Dorsolateral prefrontal cortex (tissue), 122 donors: ENCODE measurements at places on chromosomes 6 and 20.
A peak's percentile ranks its signal among the peaks of the same experiment; 100 is the strongest.

GRCh38 chr6:16688436-16688835, 72.8 kb downstream of the ATXN1 start:
- DNase-seq: no peak

- DNase-seq: no peak
These were observed 38.9 kb upstream of the SNAP25 start for GRCh38 chr20:10179574-10180298.

GRCh38 chr6:111566222-111566734, 39.4 kb downstream of the TRAF3IP2 start:
- DNase-seq: no peak

DNA sequence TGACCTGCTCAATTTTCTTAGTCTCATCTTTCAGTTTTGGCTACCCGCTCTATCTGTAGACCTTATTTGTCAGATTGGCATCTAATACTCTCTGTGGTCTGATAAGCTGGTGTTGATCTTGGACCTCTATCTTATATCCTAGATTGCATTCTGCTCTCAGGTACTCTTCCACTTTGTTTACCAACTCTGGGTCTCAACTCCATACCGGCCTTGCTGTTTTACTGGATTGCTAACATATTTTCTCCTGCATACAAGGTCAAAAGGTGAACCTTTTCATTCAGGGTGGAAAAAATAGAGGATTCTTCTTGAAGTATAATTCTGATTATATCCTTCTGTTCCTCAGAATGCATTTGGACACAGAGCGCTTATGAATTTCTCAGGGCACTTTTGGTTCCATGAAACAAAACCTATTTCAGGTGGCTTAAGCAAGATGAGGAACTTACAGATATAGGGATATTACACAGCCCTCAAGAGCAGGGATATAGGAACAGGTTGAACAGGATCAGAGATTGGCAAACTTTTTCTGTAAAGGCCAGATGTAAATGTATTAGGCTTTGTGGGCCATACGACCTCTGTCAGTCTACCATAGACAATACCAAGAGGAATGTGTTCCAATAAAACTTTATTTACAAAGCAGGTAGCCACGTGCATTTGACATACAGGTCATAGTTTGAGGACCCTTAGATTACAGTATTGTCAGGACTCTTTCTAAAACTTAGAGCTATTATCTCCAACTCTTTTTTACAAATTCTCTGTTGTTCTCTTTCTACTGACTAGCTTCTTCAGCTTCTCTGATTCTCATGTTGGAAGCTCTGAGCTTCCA, 2.5 kb upstream of the SH3BGRL2 start:
- DNase-seq: no peak

- no peak for DNase-seq
These were observed 42.8 kb upstream of the LY86 start for GRCh38 chr6:6545616-6546317.

DNA sequence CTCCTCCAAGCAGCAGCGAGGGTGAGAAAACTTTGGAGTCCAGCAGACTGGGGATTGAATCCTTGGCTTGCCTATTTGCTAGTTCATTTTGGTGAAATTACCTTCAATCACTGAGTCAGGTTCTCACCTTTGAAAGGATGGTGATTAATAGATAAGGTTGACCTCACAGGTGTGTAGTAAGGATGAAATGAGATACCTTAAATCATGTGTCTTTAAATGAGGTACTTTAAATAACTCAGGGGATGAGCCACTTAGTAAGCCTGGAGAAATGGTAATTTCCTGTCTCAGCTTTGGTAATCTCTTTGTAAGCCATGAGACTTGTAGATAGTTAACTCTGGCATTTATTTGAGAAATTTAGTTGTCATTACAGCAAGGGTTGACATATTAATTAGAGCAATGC, 70.2 kb downstream of the TULP4 start:
- no peak for DNase-seq

GRCh38 chr6:106347219-106347618, 13.3 kb upstream of the CRYBG1 start:
- no peak for DNase-seq

DNA sequence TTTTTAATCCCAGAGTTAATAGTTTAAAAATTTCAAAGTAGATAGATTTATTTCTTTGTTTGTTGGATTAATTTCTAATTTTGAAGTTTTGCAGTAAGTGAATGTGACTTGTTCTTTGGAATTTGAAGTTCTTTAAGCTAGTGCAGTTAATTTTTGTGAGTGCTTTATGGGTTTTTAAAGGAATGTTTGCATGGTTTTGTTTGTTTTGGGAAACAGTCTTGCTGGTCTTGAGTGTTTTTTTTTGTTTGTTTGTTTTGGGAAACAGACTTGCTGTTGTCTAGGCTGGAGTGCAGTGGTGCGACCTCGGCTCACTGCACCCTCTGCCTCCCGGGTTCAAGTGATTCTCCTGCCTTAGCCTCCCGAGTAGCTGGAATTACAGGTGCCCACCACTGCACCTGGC, 9.5 kb downstream of the PANK2 start:
- no peak for DNase-seq

DNA sequence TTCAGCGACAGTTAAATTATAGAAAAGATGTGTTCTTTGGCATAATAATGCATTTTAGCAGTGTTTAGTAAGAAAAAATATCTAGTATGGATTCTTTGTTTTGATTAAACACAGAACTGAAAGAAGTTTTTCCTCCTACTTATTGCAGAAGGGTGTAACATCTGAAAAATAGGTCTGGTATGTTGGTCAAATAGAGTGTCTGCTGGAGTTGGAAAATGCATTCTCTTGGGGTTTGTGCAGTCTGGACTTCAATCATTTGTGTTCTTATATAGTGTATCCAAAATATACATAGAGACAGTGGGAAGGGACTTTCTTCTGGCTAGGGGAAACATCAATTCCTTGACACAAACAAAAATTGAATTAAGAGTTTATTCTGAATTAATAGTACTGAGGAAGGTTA, 132.4 kb upstream of the MAN1A1 start:
- no peak for DNase-seq

DNA sequence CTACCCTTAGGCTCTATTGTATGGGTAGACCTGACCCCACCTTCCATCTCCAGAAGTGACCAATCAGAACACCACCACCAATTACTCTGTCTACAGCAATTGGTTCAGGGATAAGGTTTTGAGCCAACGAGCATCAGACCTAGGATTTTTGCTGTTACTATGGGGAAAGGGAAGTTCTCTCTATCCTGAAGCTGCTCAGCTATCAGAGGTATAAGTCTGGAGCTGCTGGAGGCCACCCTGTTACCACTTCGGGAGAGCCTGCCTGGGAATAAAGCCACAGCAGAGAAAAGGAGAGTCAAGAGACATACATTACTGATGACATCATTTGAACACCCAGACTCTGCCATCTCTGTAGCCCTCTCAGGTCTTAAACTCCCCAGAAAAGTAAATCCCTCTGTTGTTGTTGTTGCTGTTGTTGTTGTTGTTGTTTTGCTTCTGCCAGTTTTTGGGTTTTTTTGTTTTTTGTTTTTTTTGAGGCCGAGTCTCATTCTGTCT, 94.5 kb downstream of the PREX1 start:
- no peak for DNase-seq

GRCh38 chr6:138480279-138480949, 18.9 kb downstream of the NHSL1 start:
- no peak for DNase-seq

GRCh38 chr6:39056681-39057080, 8.1 kb downstream of the GLP1R start:
- DNase-seq: no peak

- no peak for DNase-seq
These were observed 60.2 kb downstream of the NCOA3 start for GRCh38 chr20:47561603-47562583.

DNA sequence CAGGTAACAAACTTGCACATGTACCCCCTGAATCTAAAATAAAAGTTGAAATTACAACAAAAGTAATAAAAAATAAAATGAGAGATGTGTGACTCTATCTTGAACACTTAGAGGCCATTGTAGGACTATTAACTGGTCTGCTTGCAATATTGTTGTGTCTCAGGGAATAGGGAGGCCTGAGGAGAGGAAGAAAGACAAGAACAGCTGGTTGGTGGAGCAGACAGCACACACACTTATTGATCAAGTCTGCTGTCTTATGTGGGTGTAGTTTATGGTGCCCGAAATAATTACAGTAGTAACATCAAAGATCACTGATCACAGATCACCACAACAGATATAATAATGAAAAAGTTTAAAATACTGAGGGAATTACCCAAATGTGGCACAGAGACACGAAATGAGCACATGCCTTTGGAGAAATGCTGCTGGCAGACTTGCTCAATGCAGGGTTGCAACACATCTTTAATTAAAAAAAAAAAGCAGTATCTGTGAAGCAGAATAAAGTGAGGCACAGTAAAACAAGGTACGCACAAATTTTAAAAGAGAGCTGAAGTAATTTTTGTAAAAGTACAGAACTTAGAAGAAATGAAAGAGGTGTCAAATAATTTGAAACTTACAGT, 110.1 kb upstream of the HDAC2 start:
- DNase-seq: no peak

DNA sequence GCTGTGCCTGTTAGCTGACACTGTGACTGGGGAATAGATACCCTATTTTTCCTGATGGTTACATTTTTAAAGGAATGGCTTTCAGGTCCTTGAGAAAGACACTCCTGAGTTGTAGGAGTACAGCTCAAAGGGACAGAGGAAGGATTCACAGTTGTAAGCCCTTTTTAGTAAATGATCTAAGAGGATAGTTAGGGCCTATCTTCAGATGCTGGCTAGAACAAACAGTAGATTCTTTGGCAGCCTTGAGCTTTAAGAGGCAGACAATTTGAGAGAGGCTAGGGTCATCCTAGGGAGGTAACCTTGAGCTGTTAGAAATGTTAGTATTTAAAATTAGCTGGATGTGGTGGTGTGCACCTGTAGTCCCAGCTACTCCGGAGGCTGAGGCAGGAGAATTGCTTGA, 111.5 kb downstream of the ZFAND3 start:
- DNase-seq: no peak

- no peak for DNase-seq
These were observed 17.6 kb downstream of the SIRPD start for GRCh38 chr20:1539816-1540419.

GRCh38 chr6:26568601-26569432, 27.9 kb upstream of the ABT1 start:
- DNase-seq: peak; percentile 89

- no peak for DNase-seq
These were observed 26.3 kb upstream of the APMAP start for GRCh38 chr20:25018841-25019240.

GRCh38 chr6:73515204-73515655, 5.6 kb downstream of the EEF1A1 start:
- DNase-seq: no peak

DNA sequence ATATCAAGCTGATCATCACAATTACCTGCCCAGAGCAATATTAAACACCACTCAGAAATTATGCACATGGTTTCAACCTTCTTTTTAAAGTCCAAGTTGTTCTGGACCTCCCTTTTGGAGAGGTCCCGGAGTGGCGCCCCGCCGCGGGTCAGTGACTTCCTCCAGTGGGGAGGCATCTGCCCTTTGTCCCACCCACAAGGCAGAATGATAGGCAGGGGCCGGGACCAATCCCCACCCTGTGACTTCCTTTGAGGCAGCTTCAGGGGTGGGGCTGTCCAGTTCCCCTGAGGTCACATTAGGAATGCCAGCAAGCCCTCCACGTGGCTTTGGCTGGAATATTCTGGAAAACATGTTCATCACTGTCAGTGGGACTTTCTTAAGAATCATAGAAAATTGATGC, 207.0 kb downstream of the ANKRD60 start:
- DNase-seq: no peak

- no peak for DNase-seq
These were observed 12.9 kb downstream of the FAM50B start for GRCh38 chr6:3862038-3862437.

DNA sequence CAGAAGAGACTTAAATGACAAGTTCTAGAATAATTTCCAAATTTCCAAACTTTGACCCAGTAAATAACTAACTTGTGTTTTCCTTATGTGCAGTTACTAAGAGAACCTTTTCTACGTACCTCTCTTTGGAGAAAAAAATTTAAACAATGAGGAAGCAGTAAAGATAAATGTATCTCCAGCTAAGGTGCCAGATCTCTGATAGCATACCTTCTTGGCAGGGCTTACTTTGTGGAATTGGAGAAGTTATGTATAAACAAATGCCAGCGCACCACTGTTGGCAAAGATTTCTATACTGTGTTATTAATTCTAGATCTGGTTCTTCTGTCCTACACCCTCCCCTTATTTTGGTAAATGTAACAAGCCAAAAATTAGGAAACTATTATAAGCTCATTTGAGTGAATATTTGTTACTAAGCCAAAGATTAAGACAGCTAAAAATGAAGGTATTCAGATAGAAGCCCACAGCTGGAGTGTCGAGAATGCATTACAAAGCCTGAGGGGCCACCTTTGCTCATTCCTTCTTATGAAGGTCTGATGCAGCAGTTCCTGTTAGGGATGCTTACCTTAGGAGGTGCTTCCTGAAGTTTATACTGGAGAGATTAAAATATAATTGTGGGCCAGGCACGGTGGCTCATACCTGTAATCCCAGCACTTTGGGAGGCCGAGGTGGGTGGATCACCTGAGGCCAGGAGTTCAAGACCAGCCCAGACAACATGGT, 373.1 kb upstream of the SOX4 start:
- DNase-seq: no peak

DNA sequence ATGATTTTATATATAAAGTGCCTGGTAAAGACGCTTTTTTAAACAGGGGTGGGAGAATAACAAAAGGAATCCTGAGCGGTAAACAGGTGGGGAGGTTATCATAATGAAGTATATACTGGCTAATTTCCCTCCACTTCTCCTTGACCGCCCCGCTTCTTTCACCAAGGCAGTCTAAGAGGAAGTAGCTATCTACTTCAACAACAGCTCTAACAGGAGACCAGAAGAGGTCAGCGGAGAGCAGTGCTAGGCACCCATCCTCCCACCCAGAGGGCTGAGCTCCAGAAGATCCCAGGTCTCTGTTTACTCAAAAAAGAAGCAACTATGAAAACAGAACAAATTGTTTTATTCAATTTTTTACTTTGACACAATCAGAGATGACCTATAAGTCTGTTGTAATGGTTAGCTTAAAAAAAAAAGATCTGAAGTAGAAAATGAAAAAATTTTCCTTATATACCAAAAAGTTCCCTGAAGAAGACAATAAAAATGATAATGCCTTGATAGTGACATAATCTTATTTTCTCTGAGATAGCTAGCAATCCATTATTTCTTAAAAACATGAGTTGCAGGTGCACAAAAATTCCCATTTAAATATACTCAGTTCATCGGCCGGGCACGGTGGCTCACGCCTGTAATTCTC, 141.1 kb downstream of the PDSS2 start:
- DNase-seq: no peak

DNA sequence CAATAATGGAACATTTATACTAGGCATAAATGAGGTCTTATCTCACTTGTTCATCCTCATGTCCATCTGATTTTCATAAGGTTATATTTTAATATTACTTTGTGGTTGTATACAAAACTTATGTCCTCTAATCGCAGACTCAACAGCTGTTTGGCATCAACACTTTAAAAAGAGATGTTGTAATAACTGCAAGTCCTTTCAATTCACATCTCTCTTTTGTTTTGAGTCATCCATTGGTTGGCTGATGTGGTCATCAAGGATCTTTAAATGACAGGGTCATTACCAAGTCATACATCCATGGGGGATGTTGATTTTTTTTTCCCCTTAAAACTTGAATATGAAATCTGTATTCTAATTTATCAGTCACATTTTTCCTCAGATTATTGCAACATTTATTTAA, 299.4 kb upstream of the NRSN1 start:
- no peak for DNase-seq
